ENCODE measurements at places on chromosomes 3 and 15.

- DNase-seq, result no peak
Measured at GRCh38 chr15:37695719-37696118, 238.7 kb upstream of the TMCO5A start.

DNA sequence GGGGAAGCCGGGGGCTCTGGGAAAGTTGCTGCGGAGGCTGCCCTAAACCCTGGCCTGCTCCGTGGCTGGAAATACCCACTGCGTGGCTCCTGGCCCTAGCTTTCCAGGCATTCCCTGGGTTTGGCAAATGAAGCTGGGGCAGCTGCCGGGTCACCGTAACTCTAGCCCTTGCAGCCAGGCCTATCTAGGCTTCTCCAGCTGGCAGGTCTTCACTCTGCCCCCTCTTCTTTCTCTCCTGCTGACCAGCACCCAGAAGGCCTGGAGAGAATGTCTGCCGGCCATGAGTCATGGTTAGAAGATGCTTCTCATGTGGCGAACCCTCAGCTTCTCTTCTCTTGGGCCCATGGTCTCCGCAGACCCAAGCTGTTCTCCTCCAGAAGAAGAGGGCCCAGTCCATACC is 5.6 kb upstream of the DLL4 start:
- no peak for DNase-seq

GRCh38 chr3:10238345-10239183 is 9.7 kb upstream of the TATDN2 start:
- DNase-seq, result no peak

DNA sequence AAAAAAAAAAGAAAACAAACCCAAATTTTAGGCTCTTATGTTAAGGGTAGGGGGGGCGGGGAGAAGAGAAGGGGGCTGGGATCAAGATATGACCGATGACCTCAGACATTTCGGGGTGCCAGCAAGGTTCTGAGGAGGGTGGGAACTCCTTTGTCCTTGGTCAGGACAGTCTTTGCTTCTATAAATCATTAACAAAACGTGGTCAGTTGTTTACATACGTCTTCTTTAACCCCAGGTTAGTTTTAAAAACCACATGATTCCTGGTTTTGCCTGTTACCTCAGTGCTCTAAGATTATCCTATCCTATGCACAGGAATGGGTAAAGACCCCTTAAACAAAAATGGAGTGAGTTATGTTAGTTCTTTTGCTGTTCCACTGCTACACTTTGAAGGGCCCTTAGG is 285.5 kb downstream of the GABRG3 start:
- no peak for DNase-seq

DNA sequence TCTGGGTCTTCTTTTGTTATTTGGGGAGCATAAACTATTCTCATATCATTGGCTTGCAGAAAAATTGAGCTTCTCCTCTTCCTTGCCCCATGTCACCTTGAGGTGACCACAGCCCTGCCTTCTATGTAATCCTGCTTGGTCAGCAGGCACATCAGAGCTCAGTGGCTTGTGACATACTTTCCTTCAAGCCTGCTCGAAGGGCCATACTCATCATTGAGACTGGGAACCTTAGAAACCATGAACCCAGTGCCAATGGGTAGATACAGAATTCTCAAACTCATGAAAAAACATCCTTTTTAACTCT is 3.7 kb upstream of the CCR2 start:
- no peak for DNase-seq

DNA sequence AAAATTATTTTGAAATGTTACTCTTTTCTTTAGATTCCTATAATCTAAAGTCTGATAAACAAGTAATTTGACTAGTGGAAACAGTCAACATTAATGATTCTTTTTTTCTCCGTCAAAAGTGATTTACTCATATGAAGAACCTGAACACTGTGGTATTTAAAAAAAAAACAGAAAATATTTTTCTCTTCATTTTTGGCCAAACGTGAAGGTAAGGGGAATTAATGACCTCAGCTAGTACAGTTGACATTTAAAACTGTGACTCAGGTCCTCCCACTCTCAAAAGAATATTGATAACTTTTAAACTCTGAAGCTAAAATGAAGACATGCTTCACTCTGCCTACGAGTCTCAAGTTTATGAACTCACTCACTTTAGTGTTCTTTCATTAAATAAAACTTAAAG is 34.5 kb downstream of the TIGIT start:
- DNase-seq, result no peak

DNA sequence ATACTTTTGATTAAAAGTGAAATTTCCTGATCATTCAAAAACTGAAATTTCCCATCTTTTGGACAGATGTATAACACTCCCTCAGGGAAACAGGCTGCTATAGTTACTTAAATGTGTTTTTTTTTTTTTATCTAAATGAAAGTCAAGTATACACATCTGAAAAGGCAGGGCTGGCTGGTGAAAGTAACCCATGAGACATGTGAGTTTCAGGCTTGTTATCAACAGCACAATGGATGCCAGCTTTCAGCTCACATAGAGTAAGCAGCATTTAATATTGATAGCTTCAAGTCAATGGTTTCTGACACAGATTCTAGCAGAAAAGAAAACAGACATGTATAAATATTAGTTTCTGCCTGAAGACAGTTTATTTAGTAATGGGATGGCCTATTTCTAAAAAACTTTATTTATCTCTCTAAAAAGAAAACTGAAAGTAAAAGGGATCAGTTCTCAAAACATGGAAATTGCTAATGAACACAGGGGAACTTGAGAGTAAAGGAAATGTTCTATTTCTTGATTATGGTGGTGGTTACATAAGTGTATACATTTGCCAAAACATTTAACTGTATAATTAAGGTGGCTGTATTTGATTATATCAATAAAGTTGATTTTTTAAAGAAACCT is 89.7 kb upstream of the CMC1 start:
- no peak for DNase-seq

GRCh38 chr3:8856071-8856470 is 86.7 kb upstream of the OXTR start:
- no peak for DNase-seq

GRCh38 chr3:11570251-11570650 is 73.5 kb downstream of the VGLL4 start:
- no peak for DNase-seq

DNA sequence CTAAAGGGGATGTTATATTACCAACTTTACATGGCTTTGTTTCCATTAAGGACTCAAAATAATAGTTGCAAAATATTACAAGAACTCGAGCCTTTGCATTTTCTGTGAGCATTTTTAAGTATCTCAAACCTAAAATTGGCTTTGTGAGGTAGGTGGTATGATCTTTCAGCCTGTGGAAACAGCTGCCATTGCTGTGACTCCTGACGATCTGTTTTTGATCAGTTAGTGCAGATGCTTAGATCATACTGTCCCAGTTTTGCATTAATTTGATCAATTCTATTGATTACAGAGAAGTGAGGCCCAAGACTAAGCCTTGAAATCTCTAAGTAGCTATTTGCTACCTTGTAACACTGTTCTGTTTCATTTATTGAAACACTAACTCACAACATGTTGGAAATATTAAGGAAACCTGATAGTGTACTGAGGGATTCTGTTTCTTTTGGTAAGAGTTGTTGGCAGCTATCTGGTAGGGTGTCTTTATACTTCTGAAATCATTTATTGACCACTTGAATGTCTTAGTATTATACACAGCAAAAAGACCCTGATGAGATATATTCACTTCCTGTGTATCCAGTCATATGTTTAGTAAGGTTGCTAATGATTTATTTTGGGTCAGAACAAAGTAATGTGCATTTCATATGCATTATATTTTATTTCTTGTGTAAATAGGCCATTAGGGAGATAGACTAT is 14.8 kb downstream of the SKIL start:
- DNase-seq, result no peak

DNA sequence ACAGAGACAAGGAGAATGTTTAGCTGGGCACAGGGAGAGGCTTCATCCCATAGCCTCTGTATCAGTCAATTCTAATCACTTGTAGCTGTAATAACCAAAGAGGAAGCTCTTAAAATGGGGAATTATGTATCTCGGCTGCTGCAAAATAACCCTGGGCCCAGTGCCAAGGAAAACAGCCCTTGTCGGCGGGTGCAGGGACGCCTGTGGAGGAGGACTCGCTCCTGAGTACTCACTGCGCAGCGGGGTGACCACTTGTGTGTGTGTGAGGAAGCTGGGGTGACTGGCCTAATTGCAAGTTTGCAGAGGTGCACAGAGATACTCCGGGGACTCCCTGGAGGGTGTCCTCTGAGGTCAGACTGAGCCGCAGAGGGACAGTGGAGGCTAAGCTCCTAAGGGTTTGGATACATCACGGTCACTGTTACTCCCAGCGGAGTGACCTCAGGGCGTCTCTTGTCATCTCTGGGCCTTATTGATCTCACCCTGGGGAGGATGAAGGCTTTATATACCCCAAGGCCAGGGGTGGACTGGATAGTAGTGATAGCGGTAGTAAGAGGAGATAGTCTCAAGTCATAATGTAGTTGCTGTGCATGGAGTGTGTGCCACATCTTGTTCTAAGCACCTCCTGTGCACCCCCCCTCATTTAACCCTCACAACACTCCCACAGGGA is 37.2 kb downstream of the SLC6A6 start:
- no peak for DNase-seq

DNA sequence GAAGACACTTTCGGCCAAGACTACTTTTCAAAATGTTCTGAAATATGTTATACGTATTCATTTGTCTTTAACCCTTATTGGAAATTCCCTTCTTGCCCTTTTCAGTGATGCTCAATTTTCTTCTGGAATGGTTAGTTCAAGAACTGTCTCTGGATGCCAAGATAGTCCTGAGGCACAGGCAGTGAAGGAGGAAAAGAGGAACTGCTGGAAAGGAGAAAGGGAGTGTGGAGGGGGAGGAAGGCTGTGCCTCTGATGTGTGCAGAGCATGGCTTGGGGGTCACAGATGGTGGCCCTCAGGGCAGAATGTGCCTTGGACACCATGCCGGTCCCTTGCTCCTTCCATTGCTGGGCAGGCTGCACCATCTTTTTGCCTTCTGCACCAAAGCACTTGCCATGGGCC is 73.7 kb downstream of the CEP63 start:
- DNase-seq, result no peak

- no peak for DNase-seq
Measured at GRCh38 chr3:194488055-194488742, 1.4 kb upstream of the ATP13A3 start.

DNA sequence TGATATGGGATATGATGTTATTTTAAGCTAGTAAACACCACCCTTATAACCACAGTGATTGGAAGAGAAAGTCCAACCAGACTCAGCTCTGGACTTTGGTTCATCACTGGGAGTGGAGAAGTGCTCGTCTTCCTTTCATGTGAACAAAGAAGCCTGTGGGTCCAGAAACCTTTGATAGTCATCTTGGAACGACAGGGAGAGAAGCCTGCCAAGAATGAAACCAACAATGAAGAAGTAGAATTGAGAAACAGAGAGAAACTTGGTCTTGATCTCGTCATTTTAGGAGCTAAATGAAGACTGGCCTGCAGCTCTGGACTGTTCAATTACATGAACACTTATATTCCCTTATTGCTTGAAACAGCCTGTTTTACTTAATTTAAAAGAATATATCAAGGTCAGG is 13.1 kb upstream of the SLC35G2 start:
- no peak for DNase-seq

- no peak for DNase-seq
Measured at GRCh38 chr3:195147649-195148080, 123.3 kb downstream of the XXYLT1 start.

DNA sequence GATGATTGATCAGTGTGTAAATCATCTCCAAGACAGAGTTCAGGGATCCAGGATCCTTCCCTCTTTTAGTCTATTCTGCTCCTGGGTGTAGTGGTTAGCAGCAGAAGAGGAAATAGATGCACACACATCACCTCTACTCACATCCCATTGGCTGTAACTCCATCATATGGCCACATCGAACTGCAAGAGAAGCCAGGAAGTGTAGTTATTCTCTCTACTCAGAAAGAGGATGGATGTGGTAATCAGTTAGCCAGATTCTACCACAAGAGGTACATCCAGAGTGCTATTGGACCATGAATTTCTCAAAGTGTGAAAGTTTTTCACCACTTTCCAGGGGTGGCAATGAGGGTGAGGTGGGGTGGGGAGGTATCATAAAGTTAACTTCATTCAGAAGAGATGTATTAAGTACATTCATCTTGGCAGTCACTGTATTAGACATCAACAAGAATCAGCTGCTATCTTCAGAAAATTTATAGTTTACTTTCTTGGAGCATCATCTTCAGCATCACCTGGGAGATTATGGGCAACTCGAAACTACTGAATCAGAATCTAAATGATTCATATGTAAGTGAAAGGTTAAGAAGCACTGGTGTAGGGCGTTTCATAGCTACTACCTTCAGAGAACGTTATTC is 60.6 kb upstream of the GAP43 start:
- DNase-seq, result no peak

GRCh38 chr15:61036136-61036535 is 193.0 kb downstream of the RORA start:
- DNase-seq, result no peak

- DNase-seq, result no peak
Measured at GRCh38 chr15:72361176-72361575, 14.6 kb downstream of the HEXA start.

- DNase-seq, result peak; percentile 7
Measured at GRCh38 chr15:39685999-39686613, 96.5 kb downstream of the FSIP1 start.

- DNase-seq, result no peak
Measured at GRCh38 chr3:25508901-25509300, 80.8 kb downstream of the RARB start.

- DNase-seq, result no peak
Measured at GRCh38 chr15:71565631-71566160, 244.7 kb upstream of the NR2E3 start.

- no peak for DNase-seq
Measured at GRCh38 chr15:92400980-92401787, 7.5 kb downstream of the ST8SIA2 start.

GRCh38 chr3:197790033-197790432 is 1.0 kb upstream of the LRCH3 start:
- DNase-seq, result no peak

DNA sequence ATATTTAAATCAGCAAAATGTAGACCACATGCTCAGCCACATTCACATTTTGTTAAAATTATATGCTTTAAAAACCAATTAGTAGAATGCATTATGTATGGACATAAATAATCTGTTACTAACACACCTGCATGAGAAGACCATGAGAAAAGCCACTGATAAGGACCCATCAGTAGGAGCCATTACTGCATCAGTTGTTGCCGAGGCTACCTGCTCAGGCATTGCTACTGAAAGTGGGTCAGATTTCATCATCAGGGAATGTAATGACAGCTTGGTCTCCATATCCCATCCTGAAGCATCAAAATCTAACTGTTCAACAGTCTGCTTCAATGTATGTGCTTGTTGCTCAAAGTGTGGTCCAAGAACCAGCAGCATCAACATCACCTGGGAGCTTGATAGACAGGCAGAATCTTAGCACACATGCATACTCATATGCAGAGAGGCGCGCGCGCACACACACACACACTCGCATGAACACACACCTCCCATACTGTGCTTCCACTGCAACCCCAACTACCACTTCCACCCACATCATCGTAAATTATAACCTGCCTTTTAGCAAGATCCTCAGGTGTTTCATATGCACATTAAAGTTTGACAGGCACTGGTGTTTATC is 72.4 kb upstream of the FOXB1 start:
- no peak for DNase-seq

- no peak for DNase-seq
Measured at GRCh38 chr3:106025151-106025722, 156.4 kb upstream of the CBLB start.

Measured in stimulated activated CD4-positive, alpha-beta T cell treated with anti-CD3 and anti-CD28 coated beads, Interleukin-12 subunit alpha, Interleukin-12 subunit beta, amount 100 ng/mL, for 24 hours (primary cell).